Fibroblast of the aortic adventitia (primary cell): ENCODE measurements at places on chromosomes 12 and 14. TPM values are rescaled to one million over a fixed set of nuclear protein-coding genes. Genes with fewer than 3 reads are reported as not detected.

Gene CLEC4C
- not detected in 2 replicates for total RNA-seq

Gene CABP1
- total RNA-seq = 0.54 TPM in 1 of 2 replicates, not detected in the other

Gene CMA1
- total RNA-seq = not detected in 2 replicates

- DNase-seq = no peak
Measured at GRCh38 chr12:47821346-47821706, 1.6 kb upstream of the HDAC7 start.

DNA sequence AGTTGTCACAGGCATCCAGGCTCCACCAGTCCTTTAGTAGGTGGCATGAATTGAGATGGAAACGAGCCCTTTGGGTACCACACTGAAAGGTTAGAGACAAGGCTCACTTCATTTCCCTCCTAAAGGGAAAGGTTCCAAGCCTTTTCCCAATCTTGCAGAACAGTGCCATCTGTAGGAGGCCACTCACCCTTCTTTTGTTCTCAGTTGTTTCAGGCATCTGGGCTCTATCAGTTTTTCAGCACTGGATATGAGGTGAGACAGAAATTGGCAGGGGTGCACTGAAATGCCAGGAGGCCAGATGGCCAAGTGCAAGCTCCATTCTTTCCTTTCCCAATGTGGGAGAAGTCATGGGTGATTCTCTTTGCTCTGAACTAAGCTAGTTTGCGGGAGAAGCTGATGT lies 15.2 kb downstream of the FBXO33 start:
- DNase-seq = peak; percentile 57

DNA sequence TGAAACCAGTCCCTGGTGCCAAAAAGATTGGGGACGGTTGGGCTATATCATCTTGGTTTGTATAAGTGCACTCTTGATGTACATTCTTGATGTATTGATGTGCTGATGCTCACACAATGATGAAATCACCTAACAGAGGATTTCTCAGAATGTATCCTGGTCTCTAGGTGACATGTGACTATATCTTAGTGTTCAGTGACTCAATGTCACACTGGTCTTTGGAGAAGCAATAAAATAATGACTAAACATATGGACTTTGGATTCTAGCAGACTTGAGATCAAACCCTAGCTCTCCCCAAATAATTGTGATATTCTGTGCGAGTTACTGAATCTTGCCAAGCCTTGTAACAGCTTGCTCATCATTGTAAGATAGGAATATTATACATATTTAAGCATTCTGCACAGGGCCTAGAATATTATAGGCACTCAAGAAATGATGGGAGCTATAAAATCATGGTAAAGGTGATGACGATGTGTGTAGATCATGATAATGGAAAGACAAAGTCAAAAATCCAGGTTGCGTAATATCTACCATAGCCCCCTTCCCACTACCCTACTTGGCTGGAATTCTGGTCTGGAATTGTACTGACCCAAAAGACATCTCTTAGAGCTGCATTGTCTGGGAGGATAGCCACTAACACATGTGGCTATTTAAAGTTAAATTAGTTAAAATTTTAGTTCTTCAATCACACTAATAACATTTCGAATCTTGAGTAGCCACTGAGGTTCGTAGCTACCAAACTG lies 117.6 kb upstream of the PWP1 start:
- DNase-seq = no peak

Gene CCDC38
- total RNA-seq = not detected in 2 replicates
